A549 treated with GW870086 at 1 μM for 4 hours (cell line): ENCODE measurements at places on chromosomes 3 and 15. TPM values are rescaled to one million over a fixed set of nuclear protein-coding genes. Genes with fewer than 3 reads are reported as not detected.

FBXO40 gene
- total RNA-seq: not detected in 5 replicates

EMC7 gene
- 129 to 153 TPM (median 148 TPM) in 5 replicates for total RNA-seq

ATP13A5 gene
- not detected in 5 replicates for total RNA-seq

FAM81A gene
- 8.2 to 13.5 TPM (median 12.2 TPM) in 5 replicates for total RNA-seq

TM4SF4 gene
- total RNA-seq: 30.0 to 39.1 TPM (median 37.6 TPM) in 5 replicates

ALDH1A3 gene
- total RNA-seq: 14.6 to 19.7 TPM (median 16.5 TPM) in 5 replicates

COL6A5 gene
- not detected in 5 replicates for total RNA-seq

C3orf20 gene
- total RNA-seq: 0.05 TPM in 1 of 5 replicates, not detected in the others

HIGD2B gene
- not detected in 5 replicates for total RNA-seq

GOLGA8N gene
- total RNA-seq: 1.1 to 1.7 TPM (median 1.4 TPM) in 5 replicates

CKMT1A gene
- total RNA-seq: 1.8 to 4.5 TPM (median 2.3 TPM) in 5 replicates

GASK1A gene
- total RNA-seq: not detected in 5 replicates

IL5RA gene
- total RNA-seq: 0.10 TPM in 1 of 5 replicates, not detected in the others

GOLGA6L4 gene
- total RNA-seq: 0.91 to 1.9 TPM (median 1.3 TPM) in 5 replicates

GNAT1 gene
- total RNA-seq: not detected in 5 replicates

C3orf22 gene
- not detected in 5 replicates for total RNA-seq

FAM107A gene
- total RNA-seq: 0.08 to 0.21 TPM (median 0.13 TPM) in 5 replicates

TMEM207 gene
- total RNA-seq: not detected in 5 replicates

LRTM1 gene
- not detected in 5 replicates for total RNA-seq

MYZAP gene
- 1.0 to 1.7 TPM (median 1.2 TPM) in 5 replicates for total RNA-seq

OSBPL10 gene
- 14.5 to 23.1 TPM (median 22.9 TPM) in 5 replicates for total RNA-seq

TUBGCP4 gene
- 4.5 to 6.8 TPM (median 5.0 TPM) in 5 replicates for total RNA-seq

TMOD2 gene
- 0.93 to 1.9 TPM (median 1.8 TPM) in 5 replicates for total RNA-seq

PRTG gene
- 8.4 to 11.6 TPM (median 10.3 TPM) in 5 replicates for total RNA-seq

LHFPL4 gene
- 0.06 to 0.30 TPM (median 0.08 TPM) in 5 replicates for total RNA-seq
